ENCODE measurements at places on chromosomes 2 and 18.
A peak's percentile ranks its signal among the peaks of the same experiment; 100 is the strongest.

- no peak for DNase-seq
These were observed 370.0 kb downstream of the SLC4A3 start for GRCh38 chr2:219997341-219997851.

DNA sequence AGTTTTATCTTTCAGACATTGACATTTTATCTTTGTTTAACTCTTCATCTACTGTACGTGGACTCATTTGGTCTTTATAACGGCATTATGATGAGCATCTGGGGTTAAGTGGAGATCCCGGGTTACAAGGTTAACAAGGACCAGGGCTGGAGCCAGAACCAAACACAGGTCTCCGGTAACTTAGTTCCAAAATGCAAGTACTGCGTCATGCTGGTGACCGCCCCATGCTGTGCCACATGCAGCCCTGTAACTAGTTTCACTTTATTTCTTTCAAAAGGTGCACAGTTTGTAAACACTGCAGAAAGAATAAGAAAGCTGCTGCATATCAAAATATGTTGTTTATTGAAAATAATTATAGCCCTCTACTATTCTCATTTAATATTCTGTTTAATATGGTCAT is 3.1 kb downstream of the SLC5A7 start:
- no peak for DNase-seq

DNA sequence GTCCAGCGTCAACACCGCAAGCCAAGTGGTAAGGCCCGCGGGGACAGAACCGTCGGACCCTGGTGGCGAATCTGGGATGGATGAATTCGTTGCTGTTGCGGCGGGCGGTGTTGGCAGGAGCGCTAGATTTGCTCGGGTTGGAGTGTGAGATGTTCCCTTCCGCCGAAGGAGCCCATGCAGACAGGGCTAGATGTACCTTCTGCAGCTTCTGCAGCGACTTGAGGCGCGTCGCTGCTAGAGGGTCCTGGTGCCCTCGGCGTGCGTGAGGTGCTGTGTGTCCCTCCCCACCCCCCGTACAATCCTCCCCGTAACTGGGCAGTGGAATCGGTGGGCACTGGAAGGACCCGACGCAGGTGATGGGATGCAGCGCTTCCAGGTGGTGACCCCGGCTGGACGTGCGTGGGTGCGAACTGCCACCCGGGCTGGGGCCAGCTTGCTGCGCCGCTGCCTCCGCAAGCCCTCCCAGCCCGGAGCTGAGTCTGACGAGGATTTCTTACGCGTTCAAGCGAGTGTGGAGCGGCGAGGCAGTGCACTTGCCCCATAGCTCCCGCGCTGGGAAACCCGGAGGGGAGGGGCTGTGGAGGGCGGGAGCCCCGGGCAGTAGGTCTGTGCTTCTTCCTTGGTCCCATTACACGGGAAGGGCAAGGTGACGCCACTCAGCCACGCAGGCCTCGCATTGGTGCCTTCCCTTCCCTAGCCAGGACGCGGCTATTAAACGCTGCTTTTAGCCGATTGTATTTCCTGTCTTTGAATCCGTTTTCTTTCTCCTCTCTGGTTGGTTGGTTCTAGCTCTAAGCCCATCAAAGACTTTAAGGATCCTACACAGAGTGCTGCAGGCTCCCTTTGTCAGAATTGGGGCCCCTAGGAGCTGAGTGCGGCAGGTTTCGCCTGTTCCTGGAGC is 34.2 kb downstream of the CHRNA1 start:
- DNase-seq, result peak; percentile 17

GRCh38 chr2:72395096-72395495 is 247.4 kb upstream of the CYP26B1 start:
- DNase-seq, result no peak

GRCh38 chr2:132415256-132415914 is 1.2 kb upstream of the GPR39 start:
- no peak for DNase-seq

- no peak for DNase-seq
These were observed 23.8 kb downstream of the MYCN start for GRCh38 chr2:15963977-15964670.
